ENCODE measurements at places on chromosomes 12 and 14.

GRCh38 chr14:101962503-101962874 lies 1.9 kb upstream of the DYNC1H1 start:
- no peak for DNase-seq

GRCh38 chr14:24813089-24813815 lies 179.3 kb upstream of the GZMB start:
- no peak for DNase-seq

DNA sequence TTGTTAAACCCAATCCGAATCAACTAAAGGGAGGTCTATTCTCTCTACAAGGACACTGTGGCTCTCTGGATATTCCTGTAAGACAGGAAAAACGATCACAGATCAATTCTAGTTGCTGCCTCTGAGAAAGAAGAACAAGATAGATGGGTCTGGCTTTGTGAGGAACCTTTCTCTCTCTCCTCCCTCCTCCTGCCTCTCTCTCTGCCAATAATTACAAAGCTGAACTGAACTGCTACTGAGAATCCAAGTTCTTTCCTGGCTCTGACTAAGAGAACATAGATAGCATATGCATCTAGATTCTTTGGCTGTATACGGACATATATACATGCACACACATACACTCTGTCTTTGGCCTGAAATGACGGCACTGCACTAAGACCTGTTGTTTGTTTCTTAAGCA lies 27.6 kb downstream of the ETV6 start:
- no peak for DNase-seq

DNA sequence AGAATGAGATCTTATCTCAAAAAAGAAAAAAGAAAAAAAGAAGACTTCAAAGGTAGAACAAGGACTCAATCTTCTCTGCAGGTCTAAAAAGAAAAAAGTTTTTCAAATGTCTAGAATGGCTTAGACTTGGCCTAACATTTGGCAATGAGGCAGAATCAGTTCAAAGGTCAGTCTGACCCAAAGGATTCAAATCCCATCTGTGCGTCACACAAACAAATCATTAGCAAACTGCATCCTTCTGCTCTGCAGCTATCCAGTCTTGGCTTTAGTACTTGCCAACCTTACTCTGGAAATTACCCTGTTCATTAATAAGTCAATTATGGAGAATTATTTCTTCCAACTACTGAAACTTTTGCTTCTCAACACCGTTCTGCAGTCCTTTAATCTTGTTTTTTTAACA lies 3.1 kb downstream of the YAF2 start:
- DNase-seq, result no peak

DNA sequence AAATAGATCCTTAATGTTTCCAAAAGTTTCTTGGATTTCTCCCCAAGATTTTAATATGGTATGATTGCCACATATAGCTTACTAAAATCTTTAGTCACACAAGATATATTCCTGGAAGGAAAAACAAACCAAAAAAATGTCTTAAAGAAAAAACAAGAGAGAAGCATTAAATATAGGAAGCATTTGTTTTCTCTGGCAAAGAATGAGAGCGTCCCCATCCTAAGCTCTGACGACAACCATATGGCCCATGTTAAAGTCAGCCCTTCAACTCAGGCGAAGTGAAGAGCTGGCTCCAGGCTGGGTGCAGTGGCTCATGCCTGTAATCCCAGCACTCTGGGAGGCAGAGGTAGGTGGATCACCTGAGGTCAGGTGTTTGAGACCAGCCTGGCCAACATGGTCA lies 35.6 kb downstream of the GCH1 start:
- no peak for DNase-seq

Measured in GM06990 (cell line).